ENCODE measurements at places on chromosomes 6 and 20.

GRCh38 chr6:47407300-47408281 is 70.0 kb upstream of the CD2AP start:
- no peak for DNase-seq

- no peak for DNase-seq
These were observed 43.8 kb downstream of the FUT9 start for GRCh38 chr6:96059586-96059985.

GRCh38 chr6:98039443-98039842 is 756.4 kb upstream of the MMS22L start:
- no peak for DNase-seq

- no peak for DNase-seq
These were observed 16.4 kb downstream of the MICA start for GRCh38 chr6:31419842-31420241.

GRCh38 chr6:38012573-38012972 is 193.0 kb downstream of the ZFAND3 start:
- no peak for DNase-seq

DNA sequence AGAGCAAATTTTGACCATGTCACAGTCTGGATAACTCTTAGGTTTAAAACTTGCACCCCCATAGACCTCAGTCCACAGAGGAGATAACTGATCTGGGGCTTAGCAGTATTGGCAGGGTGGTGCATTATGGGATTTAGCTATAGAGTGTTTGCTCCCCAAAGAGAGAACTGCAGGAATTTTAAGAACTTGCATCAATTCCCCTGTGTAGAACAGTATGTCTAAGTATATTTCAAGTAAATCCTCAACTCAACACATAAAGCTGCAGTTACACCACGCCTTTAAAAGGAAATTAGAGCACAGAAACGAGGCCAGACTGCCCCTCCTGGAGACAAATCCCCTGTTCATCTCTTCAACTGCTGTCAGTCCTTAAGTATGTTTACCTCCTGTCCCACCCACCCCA is 144.9 kb downstream of the TRMT11 start:
- DNase-seq: no peak

- DNase-seq: no peak
These were observed 2.8 kb downstream of the EBF4 start for GRCh38 chr20:2695206-2695983.

GRCh38 chr6:113172531-113172966 is 684.6 kb upstream of the MARCKS start:
- no peak for DNase-seq

GRCh38 chr6:36570264-36570663 is 23.0 kb upstream of the STK38 start:
- DNase-seq: no peak

DNA sequence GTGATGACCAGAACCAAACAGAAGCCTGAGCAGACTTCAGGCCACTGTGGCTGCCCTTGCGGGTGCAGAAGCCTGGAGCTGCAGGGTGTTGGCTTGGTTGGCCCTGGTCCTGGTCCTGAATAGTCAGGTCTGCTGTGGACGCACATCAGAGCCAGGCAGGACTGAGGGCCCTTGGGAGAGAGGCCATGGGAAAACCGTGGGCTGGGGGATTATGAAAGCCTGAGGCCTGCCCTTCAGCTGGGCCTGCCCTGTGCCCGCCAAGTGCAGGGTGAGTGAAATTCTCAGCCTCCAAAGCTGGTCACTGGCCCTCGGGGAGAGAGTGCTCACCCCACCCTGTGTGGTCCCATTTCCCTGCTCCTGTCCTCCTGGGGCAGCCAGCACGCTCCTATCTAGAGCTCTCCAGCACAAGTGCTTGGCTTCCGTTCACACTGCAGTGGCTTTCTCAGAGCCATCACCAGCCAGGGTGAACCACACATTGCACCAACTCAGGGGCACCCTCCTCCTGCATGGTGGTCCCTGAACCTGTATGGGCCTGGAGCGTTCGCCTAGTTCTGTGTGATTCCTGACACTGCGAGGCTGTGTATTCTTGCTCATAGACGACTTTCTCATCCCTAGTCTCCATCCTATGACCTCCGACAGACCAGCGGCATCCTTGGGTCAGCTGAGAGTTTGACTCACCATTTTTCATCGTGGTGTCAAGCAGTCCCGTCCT is 146.1 kb downstream of the TTLL2 start:
- DNase-seq: no peak

DNA sequence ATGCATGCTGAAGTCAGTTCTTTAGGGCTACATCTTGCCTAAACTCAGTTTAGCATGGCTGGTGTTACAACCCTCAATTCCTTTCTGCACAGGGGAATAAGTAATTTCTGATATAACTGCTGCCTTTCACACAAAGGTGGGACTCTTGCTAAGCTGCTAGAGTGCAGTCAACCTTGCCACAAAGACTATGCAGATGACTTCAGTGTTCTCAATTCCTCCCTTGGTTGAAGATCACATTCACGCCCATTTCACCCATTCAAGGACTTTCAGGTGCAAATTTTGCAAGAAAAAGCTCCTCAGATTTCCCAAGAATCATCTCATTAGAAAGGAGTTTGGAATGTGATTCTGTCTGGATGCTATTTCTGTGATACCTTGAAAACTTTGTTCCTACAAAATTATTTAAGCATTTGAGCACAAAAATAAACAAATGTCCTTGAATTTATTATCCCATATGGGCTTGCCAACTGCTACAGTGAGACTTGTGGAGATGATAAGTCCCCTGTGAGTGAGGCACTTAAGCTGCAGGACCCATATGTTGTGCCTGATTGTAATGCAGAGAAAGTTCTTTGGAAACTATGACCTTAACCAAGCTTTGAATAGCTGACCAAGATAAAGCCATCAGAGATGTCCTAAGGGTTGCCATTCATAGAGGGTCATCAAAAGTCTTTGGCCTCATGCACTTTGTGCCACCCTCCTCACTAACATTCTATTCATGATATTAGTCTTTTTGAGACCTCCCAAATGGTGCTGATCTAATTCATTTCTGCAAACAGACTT is 111.8 kb downstream of the PLCB4 start:
- DNase-seq: no peak

- no peak for DNase-seq
These were observed 26.7 kb upstream of the TTPAL start for GRCh38 chr20:44448753-44449546.

DNA sequence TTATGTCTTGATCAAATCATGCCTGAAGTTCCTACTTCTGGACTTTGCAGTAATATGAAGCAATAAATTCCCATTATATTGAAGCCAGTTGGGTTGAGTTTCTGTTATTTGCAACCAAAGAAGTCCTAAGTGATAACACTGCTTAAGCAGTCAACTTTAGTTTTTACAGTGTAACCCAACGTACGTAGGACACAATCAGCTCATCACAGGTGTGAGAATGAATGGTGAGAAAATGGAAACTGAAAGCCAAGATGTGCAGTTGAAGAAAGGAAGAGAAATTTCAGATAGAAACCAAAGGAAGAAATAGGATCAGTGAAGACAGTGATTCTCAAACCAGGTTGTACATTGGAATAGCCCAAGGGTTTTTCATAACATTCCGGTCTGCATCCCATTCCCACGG is 211.4 kb upstream of the ZFP64 start:
- DNase-seq: no peak

DNA sequence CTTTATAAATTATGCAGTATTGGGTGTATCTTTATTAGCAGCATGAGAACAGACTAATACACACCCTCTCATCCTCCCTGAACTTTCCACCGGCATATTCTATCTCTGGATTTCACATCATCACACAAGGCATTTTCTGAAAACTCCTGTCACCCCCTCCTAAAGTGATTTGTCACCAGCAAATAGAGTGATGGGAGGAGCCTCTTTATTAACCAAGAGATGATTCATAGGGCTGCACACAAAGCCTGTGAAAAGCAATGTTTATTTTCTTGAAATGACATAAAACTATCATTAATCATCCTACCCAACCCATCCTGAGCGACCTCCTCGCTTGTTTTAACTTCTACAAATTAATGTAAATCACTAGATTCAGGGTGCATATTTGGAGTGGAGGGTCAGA is 394.7 kb upstream of the SULF2 start:
- DNase-seq: no peak

DNA sequence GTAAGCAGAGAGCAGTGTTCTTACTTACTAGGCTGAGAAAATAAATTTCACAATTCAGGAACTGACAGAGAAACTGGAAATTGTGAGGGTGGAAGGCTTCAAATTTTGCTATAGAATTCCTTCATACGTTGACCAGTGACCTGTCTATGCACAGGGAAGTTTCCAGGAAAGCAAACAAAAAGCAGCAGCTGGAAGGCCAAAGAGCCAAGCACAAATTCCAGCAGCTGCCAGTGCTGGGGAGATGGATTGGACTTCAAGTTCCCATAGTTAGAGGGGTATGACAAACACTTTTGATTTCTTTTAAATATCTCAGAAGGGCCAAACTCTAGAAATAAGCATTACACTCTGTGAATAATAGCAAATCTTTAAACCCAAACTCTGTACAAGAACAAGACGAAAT is 299.1 kb upstream of the KCNQ5 start:
- no peak for DNase-seq

- no peak for DNase-seq
These were observed 285.8 kb upstream of the SUPT3H start for GRCh38 chr6:45663251-45664221.

All from fibroblast of skin of left biceps (primary cell).